ENCODE measurements at places on chromosomes 1 and 21. TPM values are rescaled to one million over a fixed set of nuclear protein-coding genes. Genes with fewer than 3 reads are reported as not detected.

- no peak for DNase-seq
Observed at GRCh38 chr1:81547912-81548303, 252.8 kb upstream of the ADGRL2 start.

DNA sequence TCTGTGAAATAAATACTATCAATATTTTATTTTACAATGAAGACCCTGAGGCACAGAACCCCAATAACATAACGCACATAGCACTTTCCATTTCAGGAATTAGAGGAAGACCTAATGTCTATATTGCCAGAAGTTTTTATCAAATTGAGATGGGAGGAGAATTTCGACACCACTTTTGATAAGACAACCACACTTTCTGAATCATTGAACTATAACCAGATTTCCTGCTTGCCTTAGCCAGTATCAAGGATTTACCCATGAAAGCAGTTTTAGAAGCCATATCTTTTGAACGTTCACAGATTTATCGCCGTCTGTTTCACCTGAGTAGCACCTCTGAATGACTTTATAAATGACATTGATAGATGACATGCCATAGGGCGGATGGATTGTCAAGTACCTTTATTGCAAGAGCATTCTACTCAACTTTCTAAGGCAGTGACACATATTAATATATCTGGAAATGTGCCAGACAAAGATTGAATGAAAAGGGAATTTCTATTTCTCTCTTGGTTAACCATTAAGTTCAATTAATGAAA is 768.4 kb downstream of the LTN1 start:
- DNase-seq = no peak

- peak; percentile 86 for DNase-seq
Observed at GRCh38 chr1:87392248-87393192, 63.8 kb downstream of the LMO4 start.

- peak; percentile 70 for DNase-seq
Observed at GRCh38 chr1:1006305-1007159, 6.6 kb upstream of the HES4 start.

Gene LY9
- not detected for total RNA-seq

DNA sequence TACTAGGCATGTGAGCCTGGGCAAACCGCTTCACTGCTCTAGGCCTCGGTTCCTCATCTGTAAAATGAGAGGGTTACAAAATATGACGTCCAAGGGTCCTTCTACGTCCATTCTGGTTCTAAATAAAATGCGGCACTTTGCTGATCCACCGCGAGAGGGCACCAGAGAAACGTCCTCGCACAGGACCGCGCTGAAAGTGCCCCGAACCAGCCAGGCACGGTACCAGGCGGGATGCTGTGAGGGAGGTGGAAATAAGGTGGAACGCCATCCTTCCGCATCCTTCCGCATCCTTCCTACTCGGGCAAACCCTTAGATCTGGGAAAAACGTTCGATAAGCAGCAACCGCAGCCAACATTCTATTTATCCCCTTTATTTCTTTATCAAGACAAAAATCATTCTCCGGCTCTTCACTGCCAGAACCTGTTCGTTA is 60.3 kb upstream of the KRTAP19-8 start:
- peak; percentile 82 for DNase-seq

DNA sequence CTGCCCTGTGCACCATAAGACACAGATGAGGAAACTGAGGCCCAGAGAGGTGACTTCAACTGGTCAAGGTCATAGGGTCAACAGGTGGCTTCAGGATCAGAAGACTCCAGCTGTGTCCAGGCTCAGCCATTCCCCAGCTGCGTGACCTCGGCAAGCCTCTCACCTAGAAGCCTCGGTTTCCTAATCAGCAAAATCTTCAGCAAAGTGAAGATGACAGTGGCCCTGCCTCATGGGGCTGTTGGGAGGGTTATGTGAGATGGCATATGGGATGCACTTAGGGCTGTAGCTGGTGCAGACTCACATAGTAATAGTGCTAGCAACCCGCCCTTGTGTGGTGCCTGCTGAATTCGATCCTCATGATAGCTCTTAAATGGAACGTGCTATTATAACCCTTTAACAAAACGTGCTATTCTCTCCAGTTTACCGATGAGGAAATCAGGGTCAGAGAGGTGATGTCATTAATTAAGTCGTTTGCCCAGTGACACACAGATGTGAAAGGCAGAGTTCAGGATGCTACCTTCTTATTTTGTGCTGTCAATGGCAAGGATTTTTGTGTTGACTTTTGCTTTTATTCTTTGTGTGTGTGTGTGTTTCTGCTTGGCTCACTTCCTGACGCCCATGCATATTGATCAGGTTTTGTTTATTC is 472.9 kb downstream of the MATN1 start:
- no peak for DNase-seq

DNA sequence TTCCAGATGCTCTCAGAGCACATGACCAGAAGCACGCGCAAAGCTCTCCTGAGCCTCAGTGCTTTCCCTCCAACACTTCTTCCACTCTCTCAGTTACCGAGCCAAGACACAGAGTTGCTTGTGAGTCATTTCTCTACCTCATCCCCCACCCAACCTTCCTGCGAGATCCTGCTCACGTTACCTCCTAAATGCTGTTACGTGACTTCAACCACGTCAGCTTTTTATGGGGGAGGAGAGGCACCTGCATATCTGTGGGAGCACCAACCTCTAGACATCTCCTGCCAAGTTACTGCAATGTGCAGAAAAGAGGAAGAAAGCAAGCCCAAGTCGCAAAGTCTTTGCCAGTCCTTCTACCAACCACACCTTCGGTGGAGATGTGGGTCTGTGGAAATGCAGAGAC is 27.2 kb upstream of the ERG start:
- no peak for DNase-seq

DNA sequence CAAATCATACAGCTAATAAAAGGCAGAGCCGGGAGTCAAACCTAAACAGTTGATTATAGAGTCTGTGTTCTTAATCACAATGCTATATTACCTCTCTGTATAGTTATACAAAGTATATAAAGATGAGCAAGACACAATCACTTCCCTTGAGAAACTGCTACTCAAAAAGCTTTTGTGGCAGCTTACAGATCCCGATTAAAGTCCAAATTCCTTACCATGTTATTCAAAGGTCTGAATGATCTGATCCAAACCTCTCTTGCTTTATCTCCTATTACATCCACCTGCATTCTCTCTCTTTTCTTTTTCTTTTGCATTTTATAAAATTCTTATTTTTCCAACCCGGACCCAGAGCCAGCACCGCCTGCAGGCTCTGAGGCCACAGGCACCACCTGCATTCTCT is 57.0 kb upstream of the MUTYH start:
- no peak for DNase-seq

DNA sequence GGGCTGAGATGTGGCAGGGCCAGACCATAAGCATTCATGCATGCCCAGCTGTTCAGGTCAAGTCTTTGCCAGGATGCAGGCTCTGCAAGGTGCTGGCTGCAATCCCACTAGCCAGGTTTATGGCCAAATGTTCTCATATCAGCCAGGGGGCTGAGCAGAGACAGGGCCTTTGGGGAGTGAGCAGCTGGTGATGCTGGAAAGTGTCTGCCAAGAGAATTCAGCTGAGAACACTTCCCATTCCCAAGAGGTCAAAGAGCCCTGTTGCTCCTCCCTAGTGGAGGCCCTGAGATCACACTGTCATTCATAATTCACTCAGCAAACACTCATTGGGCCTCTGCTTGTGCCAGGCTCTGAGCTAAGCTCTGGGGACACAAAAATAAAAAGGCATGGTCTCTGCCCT is 150.3 kb downstream of the DMRTA2 start:
- DNase-seq = no peak

Gene TSPAN2
- total RNA-seq = 2.1 TPM

- no peak for DNase-seq
Observed at GRCh38 chr1:12343823-12344487, 114.1 kb downstream of the VPS13D start.

- peak; percentile 35 for DNase-seq
Observed at GRCh38 chr1:214316593-214316992, 35.6 kb downstream of the SMYD2 start.

DNA sequence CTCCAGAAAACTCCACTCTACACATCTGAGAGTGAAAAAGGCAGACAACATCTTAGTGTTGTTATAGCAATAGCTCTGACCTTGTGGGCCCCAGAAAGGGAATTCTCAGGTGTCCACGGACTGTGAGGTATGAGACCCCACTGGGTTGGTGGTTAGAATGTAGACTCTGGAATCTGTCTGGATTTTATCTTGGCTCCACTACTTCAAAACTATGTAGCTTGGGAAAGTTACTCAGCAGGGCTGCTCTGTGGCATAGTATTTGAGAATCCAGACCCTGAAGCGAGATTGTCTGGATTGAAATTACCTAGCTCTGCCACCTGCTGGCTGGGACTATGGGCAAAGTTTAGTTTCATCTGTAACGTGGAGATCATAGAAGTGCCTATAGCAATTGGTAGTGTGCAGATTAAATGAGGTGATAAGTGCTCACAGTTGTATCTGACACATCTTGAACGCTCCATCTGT is 25.8 kb downstream of the PRDM2 start:
- no peak for DNase-seq

Gene ITLN2
- total RNA-seq = not detected

- DNase-seq = peak; percentile 74
Observed at GRCh38 chr1:44806025-44806703, 987 bp downstream of the DYNLT4 start.

Gene TMEM82
- total RNA-seq = not detected

DNA sequence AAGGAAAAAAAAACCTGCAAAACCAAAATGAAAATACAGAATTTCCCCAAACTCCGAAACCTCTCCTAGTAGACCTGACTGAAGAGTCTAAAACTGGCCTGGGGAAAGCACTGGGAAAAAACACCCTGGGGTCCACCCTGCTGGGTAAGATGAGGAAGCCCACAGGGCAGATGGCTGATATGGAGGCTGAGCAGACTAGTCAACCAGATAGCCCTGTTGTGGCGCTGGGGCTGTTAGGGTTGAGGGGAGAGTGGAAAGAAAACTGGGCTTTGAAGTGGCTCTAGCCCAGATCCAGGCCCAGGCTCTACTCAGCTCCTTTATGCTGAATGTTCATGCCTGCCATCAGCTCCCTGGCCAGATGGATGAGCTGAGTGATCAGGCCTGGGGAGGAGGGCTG is 6.8 kb upstream of the SLAMF1 start:
- no peak for DNase-seq

Gene TACSTD2
- total RNA-seq = 0.29 TPM

GRCh38 chr1:76871355-76871974 is 4.2 kb downstream of the ST6GALNAC5 start:
- DNase-seq = no peak

DNA sequence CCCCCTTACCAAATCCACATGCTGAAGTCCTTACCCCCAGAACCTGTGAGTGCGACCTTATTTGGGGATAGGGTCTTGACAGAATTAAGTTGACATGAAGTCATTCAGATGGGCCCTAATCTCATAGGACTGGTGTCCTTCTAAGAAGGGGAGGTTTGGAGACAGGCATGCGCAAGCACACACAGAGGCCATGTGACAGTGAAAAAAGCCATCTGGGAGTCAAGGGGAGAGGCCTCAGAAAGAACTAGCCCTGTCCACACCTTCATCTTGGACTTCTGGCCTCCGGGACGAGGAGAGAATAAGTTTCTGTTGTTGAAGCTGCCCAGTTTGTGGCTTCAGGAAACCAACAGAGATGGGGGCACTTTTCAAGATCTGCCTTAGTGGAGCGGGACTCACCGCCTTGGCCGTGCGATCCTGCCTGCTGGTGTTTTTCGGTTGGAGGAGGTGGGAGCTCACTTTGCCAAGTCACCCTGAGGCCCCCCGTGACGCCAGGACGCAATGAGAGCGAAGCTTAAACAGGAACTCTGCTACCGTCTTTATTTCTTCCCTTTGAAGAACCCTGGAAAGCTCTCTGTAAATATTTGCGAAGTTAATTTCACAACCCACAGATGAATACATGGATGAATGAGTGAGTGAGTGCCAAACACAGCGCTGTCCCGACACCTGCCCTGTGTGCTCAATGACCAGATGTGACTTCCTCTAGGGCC is 42.5 kb upstream of the C1orf174 start:
- peak; percentile 45 for DNase-seq

DNA sequence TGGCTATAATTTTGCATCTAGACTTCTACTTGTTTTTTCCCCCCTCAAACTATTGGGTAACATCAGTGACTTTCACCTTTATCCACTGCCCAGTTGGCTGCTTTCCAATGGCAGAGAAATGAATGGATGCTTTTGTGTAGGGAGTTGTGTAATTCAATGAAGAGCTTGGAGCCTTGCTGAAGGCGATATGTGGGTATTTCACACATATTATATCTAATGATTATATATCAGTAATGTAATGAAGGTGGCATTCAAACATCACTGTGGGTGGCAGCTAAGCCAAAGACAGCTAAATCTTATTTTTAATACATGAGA is 81.2 kb downstream of the TGFB2 start:
- DNase-seq = no peak

DNA sequence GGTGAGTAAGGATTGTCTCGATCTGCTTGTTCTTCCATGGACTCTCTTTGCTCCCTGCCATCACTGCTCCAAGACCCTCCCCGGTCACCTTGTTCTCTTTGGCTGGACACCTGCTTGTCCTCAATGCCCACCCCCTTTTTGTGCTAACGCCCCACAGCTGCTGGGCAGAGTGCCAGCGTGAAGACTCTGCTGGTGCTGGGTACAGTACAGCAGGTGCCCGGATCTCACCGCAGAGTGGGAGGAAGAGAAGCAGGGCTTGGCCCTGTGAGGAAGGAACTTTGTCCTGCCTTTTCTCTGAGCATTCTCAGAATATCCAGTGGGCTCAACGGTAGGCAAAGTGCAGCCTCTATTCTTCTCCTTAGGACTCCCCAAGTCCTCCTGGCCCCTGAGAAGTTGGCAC is 90.1 kb downstream of the PLXNA2 start:
- no peak for DNase-seq
